ENCODE measurements at places on chromosomes 1 and 21. TPM values are rescaled to one million over a fixed set of nuclear protein-coding genes. Genes with fewer than 3 reads are reported as not detected.

Gene TP73
- total RNA-seq: not detected

Gene TRIM67
- not detected for total RNA-seq

Gene DENND2C
- total RNA-seq: 9.2 TPM

Gene DDI2
- total RNA-seq: 19.1 TPM

Gene KRTAP13-2
- not detected for total RNA-seq

Gene GJA8
- total RNA-seq: not detected

Gene TTLL7
- total RNA-seq: 0.65 TPM

Gene PUM1
- total RNA-seq: 68.2 TPM

Gene C1orf116
- total RNA-seq: not detected
